ENCODE measurements at places on chromosomes 2 and 18.

DNA sequence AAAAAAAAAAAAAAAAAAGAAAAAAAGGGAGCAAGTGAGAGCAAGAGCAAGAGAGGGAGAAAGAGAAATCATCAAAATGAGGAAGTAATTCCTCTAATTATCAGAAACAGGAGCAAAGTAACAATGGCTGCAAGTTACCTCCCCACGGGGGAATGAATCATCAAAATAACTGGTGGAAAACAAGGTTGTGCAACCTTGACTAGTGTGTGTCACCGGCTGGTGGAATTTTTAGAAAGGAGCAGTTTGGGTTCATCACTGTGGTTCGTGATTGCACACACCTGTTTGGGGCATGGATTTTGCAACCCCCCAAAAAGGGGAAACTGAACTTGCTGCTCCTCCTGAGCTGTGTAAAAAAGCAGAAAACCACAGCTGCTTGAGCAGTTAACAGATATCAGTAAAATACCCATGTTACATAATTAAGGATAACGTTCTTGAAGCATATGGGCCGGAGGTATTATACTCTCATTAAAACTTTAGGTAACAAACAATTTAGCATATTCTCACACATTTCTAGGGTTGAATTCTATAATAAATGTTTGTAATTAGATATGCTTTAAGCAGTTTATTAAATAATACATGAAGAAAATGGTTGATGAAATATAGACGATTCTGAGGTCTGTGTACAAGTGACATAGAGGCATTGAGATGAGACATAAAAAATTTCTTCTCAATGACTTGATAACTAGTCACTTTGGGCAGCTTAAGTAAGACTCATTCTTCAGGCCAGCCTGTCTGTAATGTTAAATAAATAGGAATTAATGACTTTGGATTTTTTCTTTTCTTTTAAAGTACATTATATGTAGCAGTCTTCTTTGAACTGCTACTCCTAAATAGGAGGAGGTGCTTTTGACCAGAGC lies 184.2 kb upstream of the ZEB2 start:
- DNase-seq = peak; percentile 24

DNA sequence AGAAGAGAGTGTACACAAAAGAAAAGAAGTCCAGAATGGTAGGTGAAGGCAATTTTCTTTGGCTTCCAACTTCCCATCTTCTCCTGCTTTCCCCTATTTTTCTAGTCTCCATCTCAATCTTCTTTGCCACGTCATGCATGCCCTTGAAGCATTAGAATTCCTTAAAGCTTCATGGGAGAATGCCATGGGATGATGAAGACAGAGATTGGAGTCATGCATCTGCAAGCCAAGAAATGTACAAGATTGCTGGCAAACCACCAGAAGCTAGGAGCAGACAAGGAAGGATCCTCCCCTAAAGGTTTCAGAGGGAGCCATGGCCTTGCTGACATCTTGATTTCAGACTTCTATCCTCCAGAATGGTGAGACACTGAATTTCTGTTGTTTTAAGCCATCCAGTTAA lies 305.9 kb downstream of the HRH4 start:
- DNase-seq = no peak

DNA sequence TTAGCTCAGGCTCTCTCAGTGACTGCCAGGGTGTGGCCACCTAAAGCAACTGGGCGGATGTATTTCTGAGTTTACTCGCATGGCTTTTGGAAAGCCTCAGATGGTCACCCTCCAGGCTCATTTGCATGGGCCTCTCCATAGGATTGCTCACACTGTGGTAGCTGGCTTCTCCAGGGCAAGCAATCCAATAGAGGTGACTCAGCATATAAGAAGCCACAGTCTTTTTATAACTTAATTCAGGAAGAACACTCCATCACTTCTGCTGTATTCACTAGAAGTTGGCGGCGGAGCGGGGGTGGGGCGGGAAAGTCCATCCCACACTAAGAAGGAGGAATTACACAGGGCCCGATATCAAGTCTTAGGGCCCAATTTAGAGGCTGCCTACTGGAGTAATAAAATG lies 3.6 kb upstream of the DOK6 start:
- DNase-seq = no peak

DNA sequence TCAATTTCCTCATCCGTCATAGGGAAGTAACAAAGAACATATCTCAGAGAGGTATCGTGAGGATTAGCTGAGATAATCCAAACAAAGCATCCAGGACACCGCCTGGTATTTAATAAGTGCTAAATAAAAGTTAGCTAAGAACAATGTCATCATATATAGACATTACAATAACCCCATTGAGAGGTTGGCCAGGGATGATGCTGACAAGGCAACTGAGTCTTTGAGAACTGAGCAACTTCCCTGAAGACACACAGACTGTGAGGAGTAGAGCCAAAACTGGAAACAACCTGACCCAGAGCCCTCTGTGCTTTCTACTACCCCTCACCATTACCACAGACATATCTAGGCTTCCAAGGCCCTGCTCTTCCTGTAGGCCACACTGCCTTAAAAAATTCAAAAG lies 1.6 kb upstream of the DCTN1 start:
- DNase-seq = no peak

GRCh38 chr18:49076654-49077166 lies 125.9 kb upstream of the SMAD7 start:
- no peak for DNase-seq

DNA sequence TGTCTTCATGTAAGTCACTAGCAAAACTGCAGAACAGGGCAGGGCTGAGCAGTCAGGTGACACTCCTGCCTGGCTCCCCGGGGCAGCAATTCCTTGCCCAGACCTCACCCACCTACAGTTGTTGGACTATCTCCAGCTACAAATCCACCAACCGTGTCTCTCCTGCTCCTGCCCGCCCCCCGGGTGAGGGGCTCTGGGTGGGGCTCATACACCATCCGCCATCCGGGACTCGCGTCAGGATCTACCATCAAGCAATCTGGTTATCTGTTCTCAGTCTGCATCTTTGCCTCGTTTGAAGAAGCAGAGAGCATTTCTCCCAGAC lies 13.5 kb upstream of the GLI2 start:
- no peak for DNase-seq

DNA sequence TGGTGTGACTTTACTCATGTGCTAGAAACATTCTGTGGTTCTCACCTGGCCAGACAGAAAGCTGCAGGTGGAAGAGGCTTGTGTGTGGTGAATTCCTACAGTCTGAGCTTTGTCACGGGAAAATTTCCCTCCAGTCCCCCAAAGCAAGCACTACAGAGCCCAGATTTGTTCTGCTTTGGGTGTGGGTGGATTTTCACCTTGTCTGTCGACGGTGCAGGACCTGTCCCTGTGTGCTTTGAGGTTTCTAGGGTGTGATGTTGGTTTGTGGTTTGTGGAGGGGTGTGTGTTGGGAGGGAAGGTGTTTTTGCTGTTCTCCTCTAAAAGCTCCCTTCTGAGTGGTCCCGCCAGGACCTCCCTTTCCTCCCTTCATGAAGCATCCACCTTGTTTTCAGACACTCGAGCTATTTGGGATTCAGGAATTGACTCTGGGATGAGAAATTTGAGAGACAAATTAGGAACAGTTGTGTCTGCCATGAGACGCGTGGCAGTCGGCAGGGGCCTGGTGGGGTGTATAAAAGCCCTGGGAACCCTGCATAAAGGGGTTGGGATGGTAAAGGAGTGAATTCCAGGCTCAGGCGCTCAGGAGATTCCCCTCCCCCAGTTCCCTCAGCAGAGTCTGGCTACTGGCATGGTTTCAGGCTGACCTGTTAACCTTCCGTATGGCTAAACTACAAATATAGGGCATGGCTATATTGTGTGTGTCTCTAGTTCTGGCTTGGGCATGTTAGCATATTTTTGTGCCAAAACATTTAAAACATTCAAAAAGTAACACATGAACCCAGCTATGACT lies 65.5 kb downstream of the DGKD start:
- peak; percentile 78 for DNase-seq

GRCh38 chr18:10669441-10670100 lies 143.7 kb downstream of the NAPG start:
- no peak for DNase-seq

GRCh38 chr18:13175266-13175665 lies 43.3 kb upstream of the LDLRAD4 start:
- DNase-seq = no peak

- DNase-seq = no peak
Observed at GRCh38 chr18:80103231-80103630, 5.8 kb upstream of the ADNP2 start.

GRCh38 chr18:51668101-51668500 lies 470.6 kb upstream of the MEX3C start:
- no peak for DNase-seq

DNA sequence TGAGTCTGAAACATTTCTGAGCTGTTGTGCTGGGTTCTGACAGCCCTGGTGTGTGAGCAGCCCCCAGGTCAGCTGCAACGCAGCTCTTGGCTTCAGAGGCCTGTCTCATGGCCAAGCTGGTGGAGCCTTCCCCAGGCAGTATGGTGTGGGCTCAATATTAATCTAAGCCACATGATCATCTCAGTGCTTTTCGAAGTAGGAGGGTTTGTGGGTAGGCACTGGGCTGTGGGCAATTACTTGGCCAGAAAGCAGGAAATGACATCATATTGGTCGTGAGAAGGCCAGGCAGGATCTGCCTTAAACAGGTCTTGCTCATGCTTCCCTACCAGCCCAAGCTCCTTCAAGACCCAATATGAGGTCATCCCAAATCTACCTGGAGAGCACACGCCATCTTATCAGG lies 26.9 kb downstream of the LOXHD1 start:
- no peak for DNase-seq

DNA sequence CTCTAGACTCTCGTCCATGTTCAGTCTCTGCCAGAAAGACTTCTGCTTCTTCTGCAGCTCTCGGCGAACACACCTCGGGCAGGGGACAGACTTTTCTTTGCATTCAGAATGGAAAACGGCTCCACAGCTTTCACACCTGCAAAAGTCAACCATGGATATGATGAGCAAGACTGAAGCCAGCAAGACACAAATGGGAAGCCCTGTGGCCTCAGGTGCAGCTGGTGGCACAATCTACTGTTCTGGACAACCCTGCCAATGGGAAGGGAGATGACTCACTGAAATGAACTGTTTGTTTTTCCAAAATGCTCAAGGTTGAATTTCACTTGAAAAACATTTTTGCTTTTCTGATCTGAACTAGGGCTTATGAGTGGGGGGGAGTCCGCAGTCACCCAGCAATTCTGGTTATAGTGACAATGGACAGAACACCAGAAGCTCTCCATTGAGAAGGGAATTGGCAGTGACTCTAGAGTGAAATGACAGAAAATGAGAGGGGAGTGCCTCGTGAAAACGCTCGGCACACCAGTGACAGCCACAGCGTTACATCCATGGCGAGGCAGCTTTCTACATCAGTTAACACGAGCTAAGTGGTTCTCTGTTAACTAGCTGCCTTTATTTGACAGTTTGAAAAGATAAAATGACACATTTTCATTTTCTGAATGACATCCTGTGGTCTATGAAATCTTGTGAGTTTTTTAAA lies 58.8 kb upstream of the FZD5 start:
- DNase-seq = no peak

- no peak for DNase-seq
Observed at GRCh38 chr2:129754831-129755230, 224.6 kb upstream of the RAB6C start.

DNA sequence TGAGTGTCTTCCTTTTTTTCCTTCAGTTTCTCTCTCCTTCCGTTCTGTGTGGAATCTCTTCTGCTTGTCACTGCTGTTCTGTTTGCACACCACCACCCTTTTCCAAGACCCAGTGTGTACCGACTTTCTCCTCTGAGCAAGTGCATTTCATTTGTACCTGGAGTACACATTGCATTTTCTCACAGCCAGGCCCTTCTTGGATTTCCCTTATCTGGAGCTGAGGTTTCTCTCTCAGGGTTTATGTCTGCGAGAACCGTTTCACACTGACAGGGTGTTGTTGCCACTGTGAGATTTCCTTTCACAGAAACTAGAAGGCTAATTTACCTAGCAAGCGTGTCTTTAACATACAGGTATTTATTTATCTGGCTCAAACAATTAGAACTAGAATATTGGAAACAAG lies 26.2 kb downstream of the NCOA1 start:
- peak; percentile 31 for DNase-seq

DNA sequence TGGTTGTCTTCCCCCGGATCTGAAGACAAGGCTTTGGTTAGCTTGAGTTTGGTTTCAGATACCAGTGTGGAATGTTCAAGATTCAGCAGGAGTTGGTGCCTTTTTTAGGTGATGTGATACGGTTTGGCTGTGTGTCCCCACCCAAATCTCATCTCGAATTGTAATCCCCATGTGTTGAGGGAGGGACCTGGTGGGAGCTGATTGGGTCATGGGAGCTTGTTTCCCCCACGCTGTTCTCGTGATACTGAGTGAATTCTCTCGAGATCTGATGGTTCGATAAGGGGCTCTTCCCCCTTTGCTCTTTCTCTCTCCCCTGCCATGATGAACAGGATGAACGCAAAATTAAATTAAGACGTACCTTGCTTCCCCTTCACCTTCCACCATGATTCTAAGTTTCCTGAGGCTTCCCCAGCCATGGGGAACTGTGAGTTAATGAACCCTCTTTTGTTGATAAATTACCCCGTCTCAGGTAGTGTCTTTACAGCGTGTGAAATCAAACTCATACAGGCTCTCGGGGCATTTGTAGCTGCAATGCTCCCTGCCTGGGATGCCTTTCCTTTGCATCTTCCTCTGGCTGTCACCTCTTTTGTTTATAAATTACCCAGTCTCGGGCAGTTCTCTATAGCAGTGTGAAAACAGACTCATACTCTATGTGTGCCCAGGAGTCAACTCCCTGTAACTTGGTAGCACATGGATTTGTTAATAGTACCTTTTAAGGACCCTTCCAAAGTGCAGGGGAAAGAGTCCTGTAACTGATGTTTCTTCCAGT lies 21.3 kb downstream of the PDCD1 start:
- no peak for DNase-seq

DNA sequence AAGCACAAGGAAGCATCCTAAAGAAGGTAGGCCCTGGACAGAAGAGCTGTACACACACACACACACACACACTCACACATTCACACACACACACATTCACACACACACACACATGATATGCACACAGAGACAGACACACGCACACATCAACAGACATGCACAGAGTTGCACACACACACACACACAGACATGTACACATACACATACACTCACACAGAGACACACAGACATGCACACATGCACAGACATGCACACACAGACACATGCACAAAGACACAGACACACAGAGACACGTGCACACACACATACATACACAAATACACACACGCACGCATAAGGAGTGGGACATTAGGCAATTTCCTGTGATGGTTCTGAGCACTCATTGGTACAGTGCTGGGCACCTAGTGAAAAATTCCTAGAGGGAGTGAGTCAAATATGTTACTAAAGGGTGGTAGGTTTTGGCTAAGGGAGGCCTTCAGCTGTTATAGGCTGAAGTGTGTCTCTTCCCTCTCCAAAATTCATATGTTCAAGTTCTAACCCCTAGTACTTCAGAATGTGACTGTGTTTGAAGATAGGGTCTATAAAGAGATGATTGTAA lies 26.4 kb downstream of the THNSL2 start:
- no peak for DNase-seq
